ENCODE measurements at places on chromosomes 16 and 17.
A peak's percentile ranks its signal among the peaks of the same experiment; 100 is the strongest.

- DNase-seq = no peak
Observed at GRCh38 chr17:4072487-4073157, 70.2 kb downstream of the ZZEF1 start.

- no peak for DNase-seq
Observed at GRCh38 chr16:10150906-10151305, 31.3 kb downstream of the GRIN2A start.

DNA sequence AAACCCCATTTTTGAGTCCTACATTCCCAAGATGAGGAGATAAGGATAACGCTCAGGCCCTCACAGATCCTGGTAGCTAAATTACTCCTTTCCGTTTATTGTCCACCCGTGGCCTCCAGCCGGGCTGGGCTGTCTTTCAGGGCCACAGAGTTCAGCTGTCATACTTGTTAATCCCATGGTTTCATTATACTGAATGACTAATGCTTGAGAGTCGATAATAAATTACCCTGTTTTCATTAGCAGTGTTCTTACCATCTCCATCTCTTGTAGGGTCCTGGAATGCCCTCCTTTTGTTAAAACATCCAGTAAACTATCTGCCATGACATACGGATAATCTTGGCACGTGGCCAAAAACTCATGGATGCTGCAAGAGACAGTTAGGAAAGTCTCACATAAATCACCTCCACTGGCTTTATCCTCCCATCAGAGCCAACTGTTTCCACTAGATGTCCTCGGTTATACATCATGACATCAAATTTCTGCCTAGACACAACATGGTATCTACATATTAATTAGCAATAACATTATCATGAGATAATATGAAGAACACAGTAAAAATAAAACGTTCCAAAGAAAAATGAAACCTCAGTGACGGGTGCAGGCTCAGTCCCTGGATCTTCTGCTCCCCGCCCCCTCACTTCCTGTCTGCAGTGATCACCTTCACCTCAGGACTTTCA lies 45.3 kb downstream of the BRD7 start:
- peak; percentile 79 for DNase-seq

DNA sequence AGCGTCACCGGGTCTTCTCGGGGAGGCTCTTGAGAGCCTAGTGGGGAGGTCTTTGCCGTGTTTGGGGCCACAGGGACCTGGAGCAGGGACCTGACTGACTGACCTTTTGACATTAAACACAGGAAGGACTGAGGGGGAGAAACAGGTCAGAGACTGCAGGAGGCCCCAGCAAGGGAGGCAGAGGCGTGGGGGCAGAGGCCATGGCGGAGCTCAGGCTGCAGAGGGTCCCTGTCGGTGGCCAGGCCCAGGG lies 41.6 kb upstream of the GSE1 start:
- no peak for DNase-seq

GRCh38 chr16:1048442-1049112 lies 24.0 kb upstream of the SSTR5 start:
- peak; percentile 80 for DNase-seq

DNA sequence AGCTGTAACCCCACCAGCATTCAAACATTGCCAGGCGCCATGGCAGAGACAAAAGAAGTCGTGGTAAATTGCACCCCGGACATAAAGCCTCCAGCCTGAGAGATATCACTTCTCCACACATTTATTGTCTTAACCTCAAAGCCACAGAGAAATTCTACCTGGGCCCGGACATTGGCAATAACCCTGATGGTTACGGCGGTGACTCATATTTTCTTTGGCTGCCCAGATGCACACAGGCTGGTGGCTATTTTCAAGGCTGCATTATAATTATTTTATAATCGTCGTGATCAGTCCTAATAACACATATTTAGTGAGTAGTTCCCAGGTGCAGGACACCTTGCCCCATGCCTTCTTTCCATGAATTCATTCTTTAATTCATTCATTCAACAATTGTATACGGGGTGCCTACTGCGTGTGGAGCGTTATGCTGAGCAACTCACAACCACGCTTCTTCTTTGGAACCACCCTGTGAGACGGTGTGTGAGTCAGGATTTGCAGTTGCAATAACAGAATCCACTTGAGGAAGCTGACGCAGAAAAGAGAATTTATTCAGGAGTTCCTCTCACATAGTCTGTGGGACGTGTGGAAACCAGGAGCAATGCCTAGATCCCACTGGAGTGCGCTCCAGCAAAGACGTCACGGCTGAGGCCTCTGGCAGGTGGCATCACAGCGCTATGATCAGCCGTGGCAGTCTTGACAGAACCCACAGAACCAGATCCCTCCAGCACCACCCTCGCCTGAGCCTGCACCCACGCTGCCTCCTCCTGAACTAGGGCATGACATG lies 245.7 kb downstream of the FOXL1 start:
- DNase-seq = peak; percentile 29

DNA sequence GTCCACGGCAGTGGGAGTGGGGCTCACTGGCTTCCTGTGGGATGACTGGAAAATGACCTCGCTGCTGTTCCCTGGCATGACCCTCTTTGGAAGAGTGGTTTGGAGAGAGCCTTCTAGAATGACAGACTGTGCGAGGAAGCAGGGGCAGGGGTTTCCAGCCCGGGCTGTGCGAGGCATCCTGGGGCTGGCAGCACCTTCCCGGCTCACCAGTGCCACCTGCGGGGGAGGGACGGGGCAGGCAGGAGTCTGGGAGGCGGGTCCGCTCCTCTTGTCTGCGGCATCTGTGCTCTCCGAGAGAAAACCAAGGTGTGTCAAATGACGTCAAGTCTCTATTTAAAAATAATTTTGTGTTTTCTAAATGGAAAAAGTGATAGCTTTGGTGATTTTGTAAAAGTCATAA lies 7.8 kb upstream of the RNF213 start:
- DNase-seq = peak; percentile 57

GRCh38 chr17:6996256-6997011 lies 585 bp downstream of the ALOX12 start:
- DNase-seq = no peak

DNA sequence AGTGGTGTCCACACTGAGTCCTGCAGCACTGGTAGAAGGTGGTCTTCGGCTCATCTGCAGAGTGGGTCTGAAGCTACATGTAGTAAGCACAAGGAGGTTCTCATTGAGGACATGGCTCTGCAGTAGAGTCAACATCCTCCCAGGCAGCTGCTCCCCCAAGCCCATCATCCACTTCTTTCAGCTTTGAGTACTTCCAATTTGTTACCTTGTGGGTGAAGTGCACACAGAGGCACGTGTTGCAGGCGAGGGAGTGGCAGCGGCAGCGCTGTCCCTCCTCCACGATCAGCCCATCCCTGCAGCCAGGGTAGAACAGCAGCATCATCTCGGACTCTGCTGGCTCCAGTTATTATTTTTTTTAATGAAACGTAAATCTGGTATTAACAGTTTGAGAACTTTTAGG lies 1.8 kb upstream of the SSTR2 start:
- DNase-seq = no peak

- no peak for DNase-seq
Observed at GRCh38 chr16:53991754-53992378, 287.9 kb downstream of the FTO start.

DNA sequence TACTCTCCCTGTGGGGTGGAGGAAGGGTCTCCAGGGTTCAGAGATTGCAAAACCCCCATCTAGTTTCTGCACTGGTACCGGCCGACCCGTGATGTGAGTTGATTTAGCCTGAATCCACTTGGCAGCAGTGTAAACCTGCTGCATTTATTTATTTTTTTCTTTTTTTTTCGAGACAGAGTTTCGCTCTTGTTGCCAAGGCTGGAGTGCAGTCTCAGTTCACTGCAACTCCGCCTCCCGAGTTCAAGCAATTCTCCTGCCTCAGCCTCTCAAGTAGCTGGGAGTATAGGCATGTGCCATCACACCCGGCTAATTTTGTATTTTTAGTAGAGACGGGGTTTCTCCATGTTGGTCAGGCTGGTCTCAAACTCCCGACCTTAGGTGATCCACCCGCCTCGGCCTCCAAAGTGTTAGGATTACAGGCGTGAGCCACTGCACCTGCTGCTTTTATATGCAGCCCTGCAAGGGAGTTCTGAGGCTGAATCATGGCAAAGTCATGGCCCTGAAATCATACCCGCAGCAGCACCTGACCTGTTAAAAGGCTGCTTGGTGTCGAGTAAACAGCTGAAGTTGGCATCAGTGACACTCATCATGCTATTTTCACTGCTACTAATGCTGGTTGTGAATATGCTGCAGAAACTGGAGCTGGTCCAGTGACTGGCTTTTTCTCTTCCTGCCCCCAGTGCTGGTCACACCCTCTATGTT lies 21.4 kb downstream of the DEXI start:
- no peak for DNase-seq

GRCh38 chr16:4166821-4167220 lies 50.6 kb upstream of the ADCY9 start:
- DNase-seq = no peak

DNA sequence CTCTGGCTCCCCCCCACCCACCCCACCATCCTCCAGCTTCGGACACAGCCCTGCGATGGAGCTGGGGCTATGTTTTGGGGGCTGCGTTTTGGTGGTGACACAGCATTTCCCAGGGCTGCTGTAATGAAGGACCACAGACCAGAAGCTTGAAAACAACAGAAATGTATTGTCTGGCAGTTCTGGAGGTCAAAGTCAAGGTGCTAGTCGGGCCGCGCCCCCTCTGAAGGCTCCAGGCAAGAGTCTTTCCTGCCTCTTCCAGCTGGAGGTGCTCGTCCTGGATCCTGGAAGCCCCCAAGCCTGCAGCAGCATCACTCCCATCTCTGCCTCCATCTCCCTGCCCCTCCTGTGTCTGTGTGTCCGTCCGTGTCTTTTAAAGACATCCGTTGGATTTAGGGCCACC lies 50.8 kb downstream of the TBC1D16 start:
- DNase-seq = no peak

DNA sequence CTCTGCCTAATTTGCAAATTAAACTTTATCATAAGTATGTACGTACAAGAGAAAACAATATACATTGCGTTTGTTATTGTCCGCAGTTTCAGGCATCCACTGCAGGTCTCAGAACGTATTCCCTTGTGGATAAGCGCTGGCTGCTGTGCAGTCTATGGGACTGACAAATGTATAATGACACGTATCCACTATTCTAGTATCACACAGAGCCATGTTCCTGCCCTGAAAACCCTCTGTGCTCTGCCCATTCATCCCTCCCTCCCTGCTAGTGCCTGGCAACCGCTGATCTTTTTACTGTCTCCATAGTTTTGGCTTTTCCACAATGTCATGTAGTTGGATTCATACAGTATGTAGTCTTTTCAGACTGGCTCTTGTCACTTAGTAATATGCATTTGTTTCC lies 179.4 kb downstream of the MAF start:
- no peak for DNase-seq

GRCh38 chr16:66904846-66905632 lies 13.6 kb downstream of the CDH16 start:
- DNase-seq = no peak

DNA sequence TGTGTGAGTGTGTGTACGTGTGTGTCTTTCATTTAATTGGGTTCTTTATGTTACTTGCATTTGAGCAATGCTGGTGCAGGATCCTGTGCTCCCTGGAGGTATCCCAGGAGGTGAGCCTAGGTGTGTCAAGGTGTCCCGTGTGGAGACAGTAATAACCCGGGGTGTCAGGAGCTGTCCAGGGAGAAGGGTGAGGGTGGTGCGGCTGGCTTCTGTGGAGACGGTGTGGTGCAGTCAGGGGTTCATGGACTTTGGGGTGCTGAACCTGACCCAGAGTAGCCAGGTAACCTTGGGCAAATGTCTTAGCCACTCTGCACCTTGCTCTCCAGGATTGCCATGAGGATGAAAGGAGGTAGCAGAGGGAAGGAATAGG lies 7.4 kb upstream of the ELAC2 start:
- no peak for DNase-seq

DNA sequence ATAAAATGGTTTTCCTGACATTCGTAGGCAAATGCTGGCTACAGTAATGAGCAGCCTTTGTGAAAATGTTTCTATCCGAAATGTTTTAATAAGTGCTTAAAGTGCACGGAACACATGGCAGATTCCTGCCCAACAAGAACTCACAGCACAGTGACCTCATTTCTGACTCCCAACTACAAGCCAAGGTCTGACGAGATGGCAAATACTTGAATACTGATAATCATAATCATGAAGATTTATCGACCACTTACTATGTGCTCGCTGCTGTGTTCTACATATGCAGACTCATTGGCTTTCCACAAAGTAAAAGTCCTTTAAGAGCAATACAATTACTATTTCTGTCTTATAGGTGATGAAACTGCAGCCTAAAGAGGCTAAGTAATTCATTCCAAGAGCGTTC lies 238.1 kb upstream of the CDH5 start:
- DNase-seq = no peak

- DNase-seq = no peak
Observed at GRCh38 chr16:17555176-17555575, 84.4 kb upstream of the XYLT1 start.

DNA sequence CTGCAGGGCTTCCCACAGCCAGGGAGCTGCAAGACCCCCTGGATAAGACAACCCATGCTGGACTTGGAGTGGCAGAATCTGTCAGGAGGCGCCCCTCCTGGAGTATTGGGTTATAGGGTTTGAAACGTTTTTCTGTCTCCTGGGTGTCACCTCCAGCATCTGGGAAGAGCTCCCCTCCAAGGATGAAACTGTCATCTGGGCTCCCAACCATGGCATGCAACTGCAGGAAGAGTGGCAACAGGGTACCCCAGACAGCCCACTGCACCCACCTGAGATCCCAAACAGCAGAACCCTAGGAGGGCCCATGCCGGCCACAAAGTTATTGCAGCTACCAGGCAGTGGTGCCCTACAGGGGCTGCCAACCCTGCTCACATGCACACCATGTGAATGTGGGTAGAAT lies 636 bp upstream of the GSG1L start:
- no peak for DNase-seq

GRCh38 chr17:74351552-74352210 lies 10.0 kb downstream of the BTBD17 start:
- peak; percentile 67 for DNase-seq

DNA sequence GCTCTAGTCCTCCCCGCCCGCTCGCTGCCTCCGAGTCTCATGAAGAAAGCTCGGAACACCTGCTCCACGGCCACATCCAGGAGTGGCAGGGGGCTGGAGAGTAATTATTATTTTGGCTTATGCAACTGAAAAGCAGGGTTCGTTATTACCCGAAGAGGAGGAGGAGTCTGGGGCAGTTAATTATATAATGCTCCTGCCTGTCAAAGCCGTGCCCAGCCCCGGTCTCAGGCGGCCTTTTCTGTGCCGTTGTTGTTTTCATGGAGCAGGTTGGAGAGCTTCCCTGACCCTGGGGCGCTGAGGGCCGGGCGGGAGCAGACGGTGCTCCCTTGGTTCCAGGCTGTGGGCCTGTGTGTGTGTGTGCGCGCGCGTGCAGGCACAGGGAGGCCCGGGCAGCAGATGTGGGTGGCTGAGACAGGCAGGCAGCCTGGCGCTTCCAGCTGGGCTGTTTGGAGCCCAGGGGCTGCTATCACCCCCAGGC lies 2.4 kb downstream of the JPH3 start:
- peak; percentile 36 for DNase-seq

Measured in brain (organoid and tissue), 16 donors.